ENCODE measurements at places on chromosomes 16 and 17. TPM values are rescaled to one million over a fixed set of nuclear protein-coding genes. Genes with fewer than 3 reads are reported as not detected.

Gene TRPV2
- polyA plus RNA-seq, result 2.8 TPM

Gene HBA1
- polyA plus RNA-seq, result 0.47 TPM

Gene CIBAR2
- polyA plus RNA-seq, result not detected

Gene MYH1
- polyA plus RNA-seq, result 0.01 TPM

Gene RND2
- polyA plus RNA-seq, result 0.54 TPM

Gene TMEM97
- polyA plus RNA-seq, result 7.4 TPM

Gene TUBB3
- polyA plus RNA-seq, result 1.5 TPM

Gene RGS11
- polyA plus RNA-seq, result 6.3 TPM

Gene ADGRG3
- polyA plus RNA-seq, result 0.72 TPM

Gene NPIPA7
- 42.0 TPM for polyA plus RNA-seq

Gene SPHK1
- polyA plus RNA-seq, result 20.5 TPM

Gene CD300LB
- 0.11 TPM for polyA plus RNA-seq

Gene GJC1
- polyA plus RNA-seq, result 0.83 TPM

Gene CCL17
- polyA plus RNA-seq, result 1.1 TPM

Data from esophagus (tissue), 2 donors.